ENCODE measurements at places on chromosomes 2 and 18.

GRCh38 chr2:194203898-194204297, 1453.1 kb upstream of the SLC39A10 start:
- DNase-seq: no peak

- no peak for DNase-seq
Observed at GRCh38 chr2:236809716-236810115, 240.1 kb downstream of the ACKR3 start.

GRCh38 chr2:3434654-3435053, 55.2 kb downstream of the TRAPPC12 start:
- DNase-seq: no peak

DNA sequence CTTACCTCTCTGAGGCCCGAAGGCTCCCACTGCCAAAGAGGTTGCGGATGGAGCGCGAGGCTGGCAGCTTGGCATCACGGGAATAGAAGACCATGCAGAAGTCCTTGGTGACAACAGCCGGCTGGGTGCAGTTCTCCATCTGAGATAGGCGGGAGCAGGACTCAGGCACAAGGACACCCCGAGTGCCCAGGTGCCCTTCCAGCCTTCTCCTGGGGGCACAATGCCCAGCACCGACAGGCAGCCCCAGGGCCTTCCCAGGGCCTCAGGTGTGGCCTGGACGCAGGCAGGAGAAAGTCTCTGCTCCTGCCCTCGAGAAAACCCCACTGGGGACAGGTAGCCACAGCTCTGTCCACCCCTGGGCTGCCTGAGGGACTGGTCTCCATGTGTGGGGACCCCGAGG, 33.6 kb downstream of the AQP12A start:
- DNase-seq: no peak

DNA sequence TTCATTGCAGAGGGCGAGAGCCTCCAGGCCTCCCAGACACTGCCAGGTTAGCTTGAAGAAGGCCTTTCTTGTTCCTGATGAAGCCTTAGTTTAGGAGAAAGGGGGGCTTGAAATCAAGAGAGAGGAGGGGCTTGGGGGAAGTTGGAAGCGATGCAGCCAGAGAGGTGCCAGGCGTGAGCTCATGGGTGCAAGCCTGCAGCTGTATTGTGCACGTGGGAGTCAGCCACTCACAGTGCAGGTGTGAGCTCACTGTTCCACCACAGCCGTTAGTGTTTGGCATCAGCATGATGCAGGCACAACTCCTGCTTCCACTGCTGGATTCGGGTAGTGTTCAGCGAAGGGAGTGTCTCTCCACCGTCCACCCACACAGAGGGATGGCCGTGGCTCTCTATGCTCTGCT, 68.4 kb upstream of the ALPP start:
- DNase-seq: no peak
